Mucosa of gallbladder (tissue), 1 donor: ENCODE measurements at places on chromosomes 4 and X. TPM values are rescaled to one million over a fixed set of nuclear protein-coding genes. Genes with fewer than 3 reads are reported as not detected.

The CCDC160 gene
- total RNA-seq: 2.3 TPM

The FREM3 gene
- 0.12 TPM for total RNA-seq

The SULT1B1 gene
- total RNA-seq: 0.75 TPM

DNA sequence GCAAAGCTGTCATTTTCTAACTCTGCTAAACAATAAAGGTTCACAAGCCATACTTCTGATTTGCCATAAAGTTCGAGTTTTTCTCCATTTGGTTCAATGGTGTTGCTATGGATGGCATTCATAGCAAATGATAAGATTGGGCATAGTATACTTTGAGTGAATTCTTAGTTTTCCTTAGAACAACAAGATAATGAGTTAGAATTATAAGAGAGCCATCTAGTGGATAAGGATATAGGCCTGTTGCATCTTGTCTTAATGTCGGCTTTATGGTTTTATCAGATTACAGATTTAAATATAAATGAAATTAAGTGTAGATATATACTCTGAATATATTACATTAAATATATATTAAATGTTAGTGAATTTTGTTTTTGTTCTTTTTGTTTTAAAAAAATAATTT, 644.6 kb downstream of the IL1RAPL1 start:
- no peak for DNase-seq

DNA sequence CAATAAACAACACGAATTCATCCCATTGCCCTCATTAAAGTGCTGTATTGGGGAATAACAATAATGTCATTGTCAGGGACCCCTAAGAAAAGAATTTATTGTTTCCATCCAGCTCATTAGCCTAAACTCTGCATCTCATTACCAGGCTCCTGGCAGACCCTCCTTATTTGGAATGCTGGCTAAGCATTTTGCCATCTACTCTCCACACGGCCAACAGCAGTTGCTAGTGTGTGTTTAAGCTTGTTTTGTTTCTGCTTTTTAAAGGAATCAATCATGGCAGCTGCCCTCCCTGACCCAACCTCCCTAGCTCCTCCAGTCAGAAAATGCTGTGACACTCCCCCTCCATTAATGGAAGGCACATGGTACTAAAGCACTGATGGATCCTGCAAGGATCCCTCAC, 43.5 kb downstream of the GATB start:
- DNase-seq: no peak

DNA sequence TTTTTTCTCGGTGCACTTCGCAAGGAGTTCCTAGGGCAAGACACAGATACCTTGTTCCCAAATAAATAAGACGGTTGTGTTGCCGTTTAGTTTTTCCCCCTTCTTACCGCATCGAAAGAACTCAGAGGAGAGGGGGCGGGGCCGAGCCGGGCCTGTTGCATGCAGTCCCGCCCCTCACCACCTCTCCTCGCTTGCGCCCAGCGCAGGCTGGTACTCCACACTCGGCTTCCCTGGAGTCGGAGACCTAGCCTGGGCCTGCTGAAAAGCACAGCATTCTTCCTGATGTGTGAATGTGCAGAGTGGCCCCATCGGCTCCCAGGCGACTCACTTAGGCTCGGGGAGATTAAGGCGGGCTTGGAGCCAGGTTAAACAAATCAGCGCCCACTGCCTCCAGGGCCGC, 26.1 kb upstream of the VMA21 start:
- DNase-seq: no peak

DNA sequence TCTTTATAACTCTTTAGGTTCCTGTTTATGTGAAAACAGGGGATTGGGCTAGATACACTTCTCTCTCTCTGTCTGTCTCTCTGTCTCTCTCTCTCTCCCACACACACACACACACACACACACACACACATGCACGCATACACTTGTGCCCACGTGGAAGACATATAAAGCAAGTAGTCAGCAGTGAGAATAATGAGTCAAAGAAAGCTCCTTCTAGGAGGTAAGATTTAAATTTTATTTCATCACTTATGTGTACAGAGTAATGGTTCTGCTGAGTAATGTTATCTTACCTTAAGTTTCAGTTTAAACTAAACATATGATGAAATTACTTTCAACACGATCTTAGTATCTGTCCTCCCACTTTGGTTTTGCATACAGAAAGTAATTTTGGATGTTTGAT, 243.0 kb upstream of the TEX13A start:
- DNase-seq: no peak

GRCh38 chrX:53284684-53285447, 3.5 kb upstream of the IQSEC2 start:
- DNase-seq: peak; percentile 46

DNA sequence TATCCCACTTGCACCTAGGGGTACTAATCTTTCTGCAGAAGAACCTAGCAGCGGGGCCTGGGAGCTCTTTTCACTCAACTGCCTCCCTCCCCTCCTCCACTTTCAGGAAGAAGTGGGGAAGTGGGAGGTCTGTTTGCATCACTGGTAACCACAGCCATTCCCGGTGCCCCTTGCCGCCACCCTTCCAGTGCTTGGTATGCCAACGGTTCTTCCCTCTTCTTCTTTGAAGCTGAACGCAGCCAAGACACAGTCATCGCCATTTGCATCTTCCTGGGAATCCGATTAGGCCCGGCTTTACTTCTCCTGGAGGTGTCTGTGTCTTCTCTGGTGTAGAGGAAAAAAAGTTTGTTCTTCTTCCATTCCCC, 47.2 kb upstream of the RBPJ start:
- DNase-seq: no peak

DNA sequence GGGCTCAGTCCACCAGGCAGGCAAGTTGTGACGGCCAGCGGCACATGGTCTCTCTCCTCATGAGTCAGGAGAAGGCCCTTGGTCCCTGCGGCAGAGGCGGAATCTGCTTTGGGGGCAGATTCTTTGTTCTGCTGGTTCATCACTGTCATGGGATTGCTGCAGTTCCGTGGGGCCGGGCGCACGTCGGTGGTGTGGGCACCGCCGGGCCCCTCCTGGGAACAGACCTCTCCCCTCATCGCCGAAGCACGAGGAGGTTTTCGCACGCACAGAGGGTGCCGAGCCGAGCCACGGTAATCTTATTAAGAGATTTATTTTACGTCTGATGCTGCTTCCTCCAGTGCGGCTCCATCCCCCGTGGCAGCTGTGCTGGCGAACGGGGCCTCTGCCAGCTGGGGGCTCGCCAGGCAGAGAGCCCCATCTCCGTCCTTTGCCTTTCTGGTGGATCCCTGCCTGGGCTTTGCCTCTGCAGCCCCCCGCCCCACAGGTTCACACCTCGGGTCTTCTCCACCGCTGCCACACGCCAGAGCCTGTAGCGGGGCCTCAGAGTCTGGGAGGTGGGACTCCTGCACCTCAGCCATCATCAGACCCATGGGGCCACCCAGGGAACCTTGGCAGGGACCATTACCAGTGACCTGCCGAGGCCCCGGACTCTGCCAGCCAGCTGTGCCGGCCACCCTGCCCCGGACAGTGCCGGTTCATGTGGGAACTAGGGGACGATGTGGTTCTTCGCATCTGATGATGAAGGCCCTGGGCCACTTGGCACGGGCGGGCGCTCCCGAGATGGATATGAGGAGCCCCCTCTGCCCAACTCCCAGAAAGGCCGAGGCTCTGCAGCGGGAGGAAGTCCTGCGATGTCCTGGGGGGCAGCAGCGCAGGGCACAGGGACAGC, 86.7 kb upstream of the NKX1-1 start:
- DNase-seq: no peak

DNA sequence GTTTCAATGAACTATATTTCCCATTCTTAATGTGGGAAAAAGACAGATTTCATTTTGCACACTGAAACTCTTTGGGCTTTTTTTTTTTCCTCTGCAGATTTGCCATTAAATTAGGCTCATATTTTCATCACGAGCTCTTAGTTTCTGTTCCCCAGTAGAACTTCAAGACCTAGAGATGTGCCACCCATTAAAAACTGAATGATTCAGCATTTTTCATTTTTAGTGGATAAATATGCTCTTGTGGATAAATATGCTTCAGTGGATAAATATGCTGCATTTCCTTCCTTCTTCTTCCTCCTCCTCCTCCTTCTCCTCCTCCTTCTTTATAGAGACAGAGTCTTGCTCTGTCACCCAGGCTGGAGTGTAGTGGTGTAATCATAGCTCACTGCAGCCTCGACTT, 322.4 kb upstream of the PRKX start:
- DNase-seq: no peak

GRCh38 chrX:64977051-64977450, 801 bp upstream of the ZC4H2 start:
- DNase-seq: no peak

DNA sequence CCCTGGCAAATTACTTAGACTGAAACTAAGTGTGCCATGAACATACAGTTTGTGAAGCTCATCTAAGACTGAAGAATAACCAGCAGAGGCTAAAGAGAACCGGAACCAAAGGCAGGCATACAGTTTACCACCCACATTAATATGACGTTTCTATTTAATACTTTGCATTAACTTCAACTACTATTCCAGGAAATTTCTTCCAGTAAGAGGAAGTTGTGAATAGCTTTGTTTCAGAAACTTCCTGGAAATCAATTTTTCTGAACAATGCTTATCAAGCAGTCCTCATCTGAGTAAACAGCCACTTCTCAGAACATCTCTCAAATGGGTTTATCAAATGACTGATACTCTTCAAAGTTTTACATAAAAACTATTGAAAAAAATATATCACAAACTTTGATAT, 252.7 kb downstream of the OPHN1 start:
- DNase-seq: no peak

DNA sequence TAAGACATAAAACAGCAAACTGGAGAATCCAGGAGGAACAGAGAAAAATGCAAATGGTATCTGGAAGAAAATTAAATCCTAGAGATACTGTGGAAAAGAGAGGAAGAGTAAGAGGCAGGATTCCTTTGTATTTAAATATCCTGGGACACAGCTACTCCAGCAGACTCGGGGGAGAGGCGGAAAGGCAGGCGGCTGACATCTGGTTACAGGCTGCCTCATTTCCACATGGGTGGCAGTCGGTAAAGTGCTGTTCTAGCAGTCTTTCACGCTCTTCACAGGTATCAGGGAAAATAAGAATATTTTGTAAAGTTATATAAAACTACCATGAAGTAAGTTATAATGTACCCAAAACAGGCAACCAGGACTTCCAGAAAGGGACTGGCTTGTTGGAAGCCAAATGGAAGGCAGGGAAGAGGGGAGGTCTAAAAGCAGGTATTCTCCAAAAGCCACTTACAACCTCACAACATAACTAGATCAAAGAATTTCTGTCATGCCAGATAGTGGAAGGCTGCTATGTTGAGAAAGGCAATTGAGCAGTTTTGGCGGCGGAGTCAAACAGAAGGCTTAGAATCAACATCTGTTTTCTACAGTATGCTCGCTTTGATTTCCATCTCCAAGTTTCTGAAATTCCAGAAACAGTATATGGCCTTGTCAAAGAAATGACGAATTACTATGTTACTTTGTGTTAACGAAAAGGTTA, 1.3 kb upstream of the TIGD2 start:
- no peak for DNase-seq

DNA sequence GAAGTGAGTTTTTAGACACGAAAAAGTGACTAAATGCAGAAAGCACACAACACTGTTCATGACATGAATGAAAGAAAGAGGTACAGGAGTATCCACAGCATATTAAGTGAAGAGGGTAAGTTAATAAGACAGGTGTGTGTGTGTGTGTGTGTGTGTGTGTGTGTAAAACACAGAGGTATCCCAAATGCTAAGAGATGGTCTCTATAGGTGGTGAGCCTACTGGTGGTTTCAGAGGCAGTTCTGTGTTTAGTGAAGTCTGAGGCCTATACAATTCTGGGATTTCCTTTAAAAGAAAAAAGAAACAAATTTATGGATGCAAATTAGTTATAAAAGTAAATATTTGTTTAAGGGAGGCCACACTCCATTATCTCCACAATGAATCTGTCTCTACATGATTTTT, 17.4 kb upstream of the TNIP3 start:
- DNase-seq: no peak

- no peak for DNase-seq
These were observed 204.1 kb downstream of the MAPK10 start for GRCh38 chr4:86155766-86156165.

DNA sequence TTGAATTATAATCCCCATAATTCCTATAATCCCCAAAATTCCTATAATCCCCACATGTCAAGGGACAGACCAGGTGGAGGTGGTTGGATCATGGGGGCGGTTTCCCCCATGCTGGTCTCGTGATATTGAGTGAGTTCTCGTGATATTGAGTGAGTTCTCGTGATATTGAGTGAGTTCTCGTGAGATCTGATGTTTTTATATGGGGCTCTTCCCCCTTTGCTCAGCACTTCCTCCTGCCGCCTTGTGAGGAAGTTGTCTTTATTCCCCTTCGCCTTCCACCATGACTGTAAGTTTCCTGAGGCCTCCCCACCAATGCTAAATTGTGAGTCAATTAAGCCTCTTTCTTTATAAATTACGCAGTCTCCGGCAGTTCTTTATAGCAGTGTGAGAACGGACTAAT, 36.6 kb upstream of the GPR78 start:
- no peak for DNase-seq

DNA sequence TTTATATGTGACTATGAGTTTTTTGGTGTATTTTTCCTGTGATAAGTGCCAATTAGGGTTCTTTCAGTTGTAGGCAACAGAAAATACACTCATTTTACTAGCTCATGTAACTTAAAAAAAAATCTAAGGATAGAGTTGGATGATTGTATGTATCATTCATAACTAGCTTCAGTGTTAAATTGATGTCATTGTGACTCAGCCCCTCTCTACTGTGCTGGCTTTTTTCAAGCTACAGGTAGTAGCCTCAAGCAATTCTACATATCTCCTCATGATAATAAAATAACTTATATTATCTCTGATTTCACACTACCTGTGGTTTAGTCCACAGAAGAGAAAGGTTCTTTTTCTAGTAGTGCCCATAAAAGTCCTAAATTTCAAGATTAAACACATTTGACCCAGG, 11.9 kb downstream of the WDR17 start:
- DNase-seq: no peak

GRCh38 chr4:90393215-90393614, 266.0 kb downstream of the CCSER1 start:
- no peak for DNase-seq
